GM03348 (cell line): ENCODE measurements at places on chromosomes 16 and 17.

GRCh38 chr16:66266436-66267291 lies 99.8 kb upstream of the CDH5 start:
- peak; percentile 95 for DNase-seq

GRCh38 chr16:31693733-31694132 lies 166.0 kb downstream of the AHSP start:
- no peak for DNase-seq

- no peak for DNase-seq
Observed at GRCh38 chr16:65476448-65476955, 354.6 kb upstream of the CDH11 start.

GRCh38 chr17:67208232-67208631 lies 36.8 kb downstream of the HELZ start:
- no peak for DNase-seq

DNA sequence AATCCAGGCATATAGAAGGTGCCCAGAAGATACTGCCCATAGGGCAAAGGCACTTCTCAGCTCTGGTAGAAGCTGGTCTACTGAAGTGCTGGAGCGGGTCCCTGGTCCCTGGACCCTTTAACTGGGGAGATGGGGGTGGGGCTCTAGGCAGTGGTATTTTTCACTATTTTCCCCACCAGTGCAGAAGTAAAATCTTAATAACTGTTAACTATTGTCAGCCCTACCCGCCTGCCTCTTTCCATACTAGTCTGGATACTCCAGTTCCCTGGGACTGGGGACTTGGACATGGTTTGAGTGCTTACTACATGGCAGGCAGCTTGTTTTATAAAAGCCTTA lies 24.6 kb downstream of the IGF2BP1 start:
- no peak for DNase-seq
